Smooth muscle cell of the umbilical artery (primary cell): ENCODE measurements at places on chromosomes 11 and 22. TPM values are rescaled to one million over a fixed set of nuclear protein-coding genes. Genes with fewer than 3 reads are reported as not detected.

Gene ANO1
- total RNA-seq, result not detected in 2 replicates

Gene POTEH
- total RNA-seq, result not detected in 2 replicates

Gene SYT7
- 0.59 and 11.1 TPM in 2 replicates for total RNA-seq

Gene OR51A2
- not detected in 2 replicates for total RNA-seq

Gene ART5
- not detected in 2 replicates for total RNA-seq

Gene RTN4R
- total RNA-seq, result 0.59 and 0.97 TPM in 2 replicates

Gene C11orf52
- total RNA-seq, result not detected in 2 replicates

Gene RBMXL2
- total RNA-seq, result not detected in 2 replicates

Gene GLYATL2
- total RNA-seq, result 0.97 and 1.8 TPM in 2 replicates

Gene CSF2RB
- under 0.01 and 0.05 TPM in 2 replicates for total RNA-seq

Gene SCO2
- total RNA-seq, result 3.0 and 3.9 TPM in 2 replicates

Gene P4HA3
- 116 and 240 TPM in 2 replicates for total RNA-seq

Gene OR52N2
- total RNA-seq, result not detected in 2 replicates

Gene SIPA1
- 17.2 and 37.5 TPM in 2 replicates for total RNA-seq

Gene ELF5
- total RNA-seq, result not detected in 2 replicates

Gene HTR3A
- total RNA-seq, result not detected in 2 replicates

Gene C11orf42
- not detected in 2 replicates for total RNA-seq

Gene ROM1
- 2.5 and 3.9 TPM in 2 replicates for total RNA-seq

Gene MIAT
- total RNA-seq, result 1.0 and 1.2 TPM in 2 replicates

Gene GDPD5
- 1.2 and 2.2 TPM in 2 replicates for total RNA-seq

Gene RFPL2
- total RNA-seq, result not detected in 2 replicates

Gene SAC3D1
- 6.9 and 7.1 TPM in 2 replicates for total RNA-seq

Gene VPREB1
- not detected in 2 replicates for total RNA-seq

Gene HPX
- total RNA-seq, result 0.30 and 0.74 TPM in 2 replicates

Gene SPDYC
- total RNA-seq, result not detected in 2 replicates

Gene ADAMTS8
- total RNA-seq, result not detected in 2 replicates

Gene HEPN1
- 0.09 TPM in 1 of 2 replicates, not detected in the other for total RNA-seq

Gene LGR4
- 21.0 and 25.2 TPM in 2 replicates for total RNA-seq

Gene RFPL3
- total RNA-seq, result not detected in 2 replicates

Gene OR8G1
- not detected in 2 replicates for total RNA-seq

Gene CEP126
- 0.89 and 1.2 TPM in 2 replicates for total RNA-seq

Gene DDI1
- not detected in 2 replicates for total RNA-seq

Gene MAP6
- total RNA-seq, result 0.59 and 0.69 TPM in 2 replicates

Gene LIF
- 86.1 and 200 TPM in 2 replicates for total RNA-seq

Gene SCN4B
- under 0.01 and 0.09 TPM in 2 replicates for total RNA-seq

Gene BBOX1
- total RNA-seq, result not detected in 2 replicates

Gene SLC17A6
- total RNA-seq, result not detected in 2 replicates

Gene MTMR3
- 41.6 and 47.7 TPM in 2 replicates for total RNA-seq

Gene SYCE3
- not detected in 2 replicates for total RNA-seq

Gene GTPBP1
- total RNA-seq, result 25.2 and 61.2 TPM in 2 replicates

Gene GGTLC3
- total RNA-seq, result not detected in 2 replicates

Gene SMARCB1
- total RNA-seq, result 17.5 and 42.7 TPM in 2 replicates

Gene PATE4
- total RNA-seq, result not detected in 2 replicates

Gene CARD18
- not detected in 2 replicates for total RNA-seq

Gene ETS1
- total RNA-seq, result 41.9 and 76.7 TPM in 2 replicates

Gene MISFA
- 0.09 TPM in 1 of 2 replicates, not detected in the other for total RNA-seq

Gene MFRP
- not detected in 2 replicates for total RNA-seq

Gene ACP2
- 19.1 and 24.6 TPM in 2 replicates for total RNA-seq

Gene FAM180B
- not detected in 2 replicates for total RNA-seq

Gene TEX54
- not detected in 2 replicates for total RNA-seq

Gene VSTM5
- 0.32 TPM in 1 of 2 replicates, not detected in the other for total RNA-seq

Gene FAM227A
- total RNA-seq, result 4.0 and 5.0 TPM in 2 replicates

Gene NXPE1
- total RNA-seq, result not detected in 2 replicates
